ENCODE measurements at places on chromosomes 7 and 10.

- DNase-seq, result no peak
Observed at GRCh38 chr7:76122516-76123239, 74.8 kb downstream of the MDH2 start.

GRCh38 chr7:25624833-25625232 is 396.5 kb upstream of the NPVF start:
- DNase-seq, result no peak

DNA sequence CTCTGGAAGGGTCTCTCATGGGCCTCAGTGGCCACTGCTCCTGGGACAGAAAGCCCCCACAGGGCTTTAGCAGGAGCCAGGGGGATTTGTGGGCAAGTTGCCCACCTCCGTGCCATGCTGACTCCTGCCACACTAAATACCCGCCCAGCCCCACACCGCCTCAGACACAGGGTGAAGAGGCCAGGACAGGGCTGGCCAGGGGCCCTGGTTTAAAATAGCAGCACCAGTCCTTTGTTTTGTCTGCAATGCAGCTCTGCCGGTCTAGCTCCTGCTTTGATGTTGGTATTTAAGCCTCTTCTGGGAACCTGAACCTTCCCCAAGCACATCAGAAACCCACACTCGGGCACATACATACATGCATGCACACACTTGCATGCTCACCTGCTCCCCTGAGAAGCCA is 14.4 kb upstream of the TNRC18 start:
- DNase-seq, result no peak

GRCh38 chr10:122132882-122133565 is 138.1 kb upstream of the BTBD16 start:
- DNase-seq, result no peak

DNA sequence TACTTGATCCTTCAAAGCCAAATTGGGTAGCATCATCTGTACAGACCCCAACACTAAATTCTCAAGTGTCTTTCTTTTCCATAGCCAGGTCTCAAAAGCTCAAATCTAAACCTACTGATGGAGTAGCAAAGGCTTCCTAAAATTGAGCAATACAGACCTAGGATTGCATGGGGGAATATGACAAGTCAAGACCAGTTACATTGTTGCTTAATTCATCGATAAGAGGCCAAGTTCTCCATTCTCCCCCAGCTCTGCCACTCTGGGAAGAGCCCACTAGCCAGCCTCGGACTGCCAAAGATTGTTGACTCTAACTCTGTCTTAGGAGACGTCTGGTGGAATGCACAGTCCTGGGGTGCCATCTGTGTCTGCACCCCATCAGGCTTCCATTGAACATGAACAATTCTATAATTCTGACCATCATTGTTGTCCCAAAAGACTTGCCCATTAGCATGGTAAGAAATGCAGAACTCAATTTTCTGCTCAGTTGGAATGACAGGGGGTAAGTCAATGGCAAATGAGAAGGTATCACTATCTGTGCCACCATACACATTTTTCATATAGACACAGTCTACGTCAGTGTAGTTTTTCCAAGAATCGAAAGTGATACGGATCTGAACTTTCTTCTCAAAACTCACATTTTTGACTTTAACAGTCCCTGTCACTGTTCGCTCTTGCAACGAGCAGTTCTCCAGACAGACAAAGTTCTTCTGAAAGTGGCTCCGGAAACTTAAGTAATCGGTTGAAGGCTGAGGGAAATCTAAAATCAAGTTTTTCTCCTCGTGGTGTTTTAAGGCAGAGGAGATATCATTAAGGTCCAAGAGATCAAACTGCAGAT is 2.9 kb downstream of the PPP1R3C start:
- DNase-seq, result no peak

DNA sequence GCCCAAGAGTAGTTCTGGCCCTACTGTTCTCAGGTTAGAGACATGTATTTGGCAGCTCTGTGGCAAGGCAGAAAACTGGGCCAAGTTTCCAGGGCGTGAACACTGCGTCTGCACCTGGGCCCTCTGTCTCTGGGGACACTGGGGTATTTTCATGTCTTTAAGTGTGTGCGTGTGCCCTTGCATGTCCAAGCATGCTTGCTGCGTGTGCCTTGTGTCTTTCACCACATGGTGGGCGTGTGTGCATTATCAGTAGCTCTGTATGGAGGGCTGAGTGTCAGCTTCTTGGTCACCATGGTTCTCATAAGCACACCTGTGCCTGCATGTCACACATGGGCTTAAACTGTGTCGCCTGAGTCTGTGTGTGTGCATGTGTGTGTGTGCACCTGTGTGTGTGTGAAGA is 69.3 kb downstream of the HIPK2 start:
- DNase-seq, result no peak

DNA sequence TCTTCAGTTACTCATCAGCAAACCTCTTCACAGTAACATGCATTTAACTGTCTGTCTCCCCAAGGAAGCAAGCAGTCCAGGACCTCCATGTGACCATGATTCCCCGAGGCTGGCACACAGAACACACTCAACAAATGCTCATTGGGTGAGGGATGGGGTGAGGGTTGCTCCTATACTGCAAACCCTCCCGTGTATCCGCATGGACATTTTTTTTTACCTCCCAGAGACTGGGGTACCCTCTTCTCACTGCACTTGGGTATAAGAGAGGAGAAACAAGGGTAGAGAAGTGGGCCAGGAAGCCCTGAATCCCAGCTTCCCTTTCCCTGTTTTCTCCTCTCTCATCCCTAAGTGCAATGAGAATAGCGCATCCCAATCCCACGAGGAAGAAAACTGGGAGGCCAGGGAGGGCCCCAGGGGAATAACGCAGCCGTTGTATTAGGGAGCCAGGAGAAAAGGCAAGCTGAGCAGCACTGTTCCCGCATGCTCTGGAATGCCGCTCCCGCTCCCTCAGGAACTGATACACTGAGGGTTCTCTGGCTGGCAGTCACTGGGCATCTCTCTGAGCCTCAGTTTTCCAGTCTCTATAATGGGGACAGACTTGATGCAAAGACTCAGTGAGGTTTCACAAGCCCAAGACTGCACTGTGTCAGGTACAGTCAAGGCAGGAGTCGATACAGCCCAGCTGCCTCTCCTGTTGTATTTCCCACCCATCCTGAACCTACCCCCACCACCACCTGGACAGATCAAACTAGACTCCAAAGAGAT is 134.6 kb downstream of the GRID1 start:
- no peak for DNase-seq

DNA sequence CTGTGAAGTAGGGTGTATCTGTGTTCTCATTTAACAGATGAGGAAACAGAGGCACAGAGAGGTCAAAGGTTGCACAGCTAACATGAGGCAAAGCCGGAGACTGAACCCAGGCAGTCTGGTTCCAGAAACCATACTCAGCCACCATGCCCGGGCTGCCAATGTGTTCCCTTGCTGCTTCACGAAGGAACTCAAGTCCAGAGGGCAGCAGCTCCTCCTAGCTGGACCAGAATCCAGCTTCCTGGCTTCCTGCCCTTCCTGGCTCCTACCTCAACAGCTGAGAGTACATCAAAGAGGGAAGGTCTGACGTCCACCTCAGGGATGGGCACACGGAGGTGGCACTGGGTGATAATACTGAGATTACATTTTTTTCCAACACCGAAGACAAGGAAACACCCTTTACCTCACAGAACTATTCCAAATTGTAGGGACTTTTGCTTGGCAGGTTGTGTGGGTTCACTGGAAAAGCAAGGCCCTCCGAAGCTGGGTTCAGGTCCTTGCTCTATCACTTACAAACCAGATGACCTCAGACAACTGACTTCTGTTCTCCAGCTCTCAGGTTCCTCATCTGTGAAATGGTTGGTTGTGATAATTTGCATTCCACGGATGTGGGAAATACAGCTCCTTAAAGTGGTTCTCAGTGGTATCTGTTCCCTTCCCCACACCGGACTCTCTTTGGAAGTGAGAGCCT is 154.1 kb upstream of the ZMIZ1 start:
- DNase-seq, result no peak

- no peak for DNase-seq
Observed at GRCh38 chr10:84416245-84416555, 87.8 kb downstream of the CCSER2 start.

DNA sequence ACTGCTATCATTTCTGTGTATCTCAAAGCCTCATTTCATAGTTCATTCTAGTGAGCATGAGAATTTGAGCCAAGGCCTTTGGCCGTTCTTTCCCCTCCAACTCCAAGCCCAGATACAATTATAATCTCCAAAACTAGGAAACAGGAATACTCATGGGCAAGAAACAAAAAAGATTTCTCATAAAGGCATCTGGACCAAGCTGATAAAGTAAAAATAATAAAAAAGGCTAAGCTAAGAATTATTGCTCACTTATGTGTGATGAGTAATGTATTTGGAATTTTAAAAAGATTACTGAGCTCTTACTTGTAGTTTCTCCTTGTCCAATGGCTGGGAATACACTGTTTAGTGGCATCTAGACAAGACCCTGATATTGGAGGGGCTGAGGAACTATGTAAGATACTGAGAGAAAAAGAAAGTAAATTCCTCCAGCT is 196.4 kb upstream of the POM121L12 start:
- no peak for DNase-seq

DNA sequence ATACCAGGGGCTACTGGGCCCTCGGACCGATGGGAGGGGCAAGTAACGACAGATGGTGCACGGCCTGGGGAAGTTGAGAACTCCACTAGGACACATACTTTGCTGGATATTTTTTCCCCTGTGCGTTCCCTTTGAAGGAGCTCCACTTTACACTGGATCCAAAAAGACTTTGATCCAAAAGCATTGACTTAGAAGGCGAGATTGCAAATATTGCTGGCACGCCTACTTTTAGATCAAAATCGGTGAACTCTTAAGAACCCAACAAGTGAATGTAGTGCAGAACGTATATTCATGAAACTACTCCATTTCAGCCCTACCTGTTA is 436 bp upstream of the SLC25A13 start:
- DNase-seq, result no peak

DNA sequence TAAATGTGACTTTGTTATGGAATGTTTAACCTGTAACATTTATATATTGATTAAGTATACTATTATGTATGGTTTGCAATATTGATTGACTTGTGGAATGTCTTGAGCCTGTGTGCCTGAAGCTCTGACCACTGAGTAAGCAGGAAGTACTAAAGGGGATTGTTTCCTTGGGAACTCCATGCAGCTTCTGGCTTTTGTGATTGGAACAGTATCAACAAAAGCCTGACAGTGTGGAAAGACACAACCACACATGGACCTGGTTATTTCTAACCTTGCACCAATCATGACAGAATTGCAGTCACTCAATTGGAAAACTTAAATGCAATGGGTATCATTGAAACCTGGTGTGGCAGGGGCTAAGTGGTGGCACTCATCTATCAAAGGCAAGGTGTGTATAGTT is 45.5 kb upstream of the PIK3CG start:
- DNase-seq, result no peak

DNA sequence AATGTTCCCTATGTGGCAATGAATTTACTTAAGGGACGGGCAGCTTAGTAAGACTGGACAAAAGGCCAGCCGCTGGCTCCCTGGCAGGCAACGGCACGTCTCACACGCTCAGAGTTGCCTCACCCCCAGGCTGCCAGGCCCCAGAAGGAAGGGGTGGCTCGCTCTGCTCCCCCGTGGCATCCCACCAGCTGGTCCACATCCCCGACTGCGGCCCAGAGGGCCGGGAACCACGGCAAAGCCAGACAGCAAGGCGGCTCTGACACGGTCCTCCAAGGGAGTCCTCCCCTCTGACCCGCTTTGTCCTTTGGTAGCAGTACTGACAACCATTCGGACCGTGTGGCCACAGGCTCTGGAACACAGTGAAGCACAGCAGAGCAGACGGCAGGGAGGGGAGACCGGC is 34.1 kb downstream of the NUDT1 start:
- DNase-seq, result no peak

DNA sequence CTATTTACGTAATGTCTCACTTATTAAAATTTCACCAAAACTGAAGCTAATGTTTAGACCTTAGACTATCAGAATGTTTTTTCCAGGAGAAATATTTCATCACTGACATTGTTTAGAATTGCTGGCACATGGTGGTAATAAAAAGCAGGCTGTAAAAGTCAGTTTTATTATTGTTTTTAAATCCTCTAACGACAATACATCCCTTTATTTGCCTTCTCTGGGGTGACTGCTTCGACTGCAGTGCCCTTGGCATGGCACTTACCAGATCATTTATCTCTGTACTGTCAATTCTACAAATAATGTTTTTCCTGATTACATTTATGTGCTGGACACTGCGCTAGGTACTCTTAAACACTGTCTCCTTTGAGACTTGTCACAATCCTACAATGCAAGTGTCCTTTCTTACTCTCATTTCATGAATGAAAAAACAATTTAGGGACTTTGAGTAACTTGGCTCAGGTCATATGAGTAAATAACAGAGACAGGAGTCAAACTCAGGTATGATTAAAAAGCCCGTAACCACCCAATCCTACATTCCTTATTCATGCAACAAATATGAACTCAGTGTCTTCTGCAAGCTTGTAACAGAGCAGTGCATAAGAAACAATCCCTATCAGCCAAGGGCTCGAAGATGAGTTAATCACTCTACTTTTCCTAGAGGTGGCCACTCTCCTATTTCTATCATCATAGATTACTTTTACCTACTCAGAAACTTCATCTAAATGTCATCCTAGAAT is 5.6 kb upstream of the ING3 start:
- no peak for DNase-seq

DNA sequence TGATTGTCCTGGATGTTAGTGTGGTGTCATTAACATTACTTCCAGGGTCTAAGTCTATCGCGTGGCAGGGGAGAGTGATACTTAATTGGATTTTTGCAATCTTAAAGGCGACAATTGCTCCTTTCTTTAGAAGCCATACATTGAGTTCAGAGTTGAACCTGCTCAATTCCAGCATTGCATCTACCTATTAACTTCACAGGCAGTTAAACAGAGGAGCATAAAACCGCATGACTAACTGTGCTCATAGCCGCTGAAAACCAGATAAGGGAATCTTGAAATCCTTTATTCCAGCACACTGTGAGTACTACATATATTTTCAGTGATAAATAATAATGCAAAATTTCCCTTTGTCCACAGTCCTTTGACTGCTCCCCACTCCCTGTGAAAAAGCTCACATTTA is 255.3 kb downstream of the STK31 start:
- no peak for DNase-seq

DNA sequence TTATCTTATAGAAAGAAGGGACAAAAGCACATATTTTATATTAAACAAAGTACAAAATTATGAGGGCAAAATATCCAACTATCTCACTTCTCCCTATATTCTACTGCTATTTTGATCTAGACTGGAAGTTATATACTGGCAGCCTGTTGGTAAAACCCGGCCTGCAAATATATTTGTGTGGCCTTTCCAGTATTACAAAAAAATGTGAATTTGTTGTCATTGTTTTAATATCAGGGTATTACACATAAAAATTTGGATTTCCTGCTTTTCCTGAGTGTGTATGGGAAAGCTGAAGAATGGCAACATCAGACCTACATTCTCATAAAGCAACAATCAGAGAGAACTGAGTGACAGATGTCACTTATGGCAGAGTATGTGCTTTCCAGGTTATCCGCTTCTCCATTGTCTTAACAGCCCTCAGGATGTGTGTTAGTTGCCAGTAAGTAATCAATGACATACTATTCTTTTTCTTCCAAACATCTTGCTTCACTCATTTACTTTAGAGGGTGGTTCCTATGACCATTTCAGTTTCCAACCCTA is 7.3 kb downstream of the SYPL1 start:
- DNase-seq, result no peak
